ENCODE measurements at places on chromosomes 11 and 22.

DNA sequence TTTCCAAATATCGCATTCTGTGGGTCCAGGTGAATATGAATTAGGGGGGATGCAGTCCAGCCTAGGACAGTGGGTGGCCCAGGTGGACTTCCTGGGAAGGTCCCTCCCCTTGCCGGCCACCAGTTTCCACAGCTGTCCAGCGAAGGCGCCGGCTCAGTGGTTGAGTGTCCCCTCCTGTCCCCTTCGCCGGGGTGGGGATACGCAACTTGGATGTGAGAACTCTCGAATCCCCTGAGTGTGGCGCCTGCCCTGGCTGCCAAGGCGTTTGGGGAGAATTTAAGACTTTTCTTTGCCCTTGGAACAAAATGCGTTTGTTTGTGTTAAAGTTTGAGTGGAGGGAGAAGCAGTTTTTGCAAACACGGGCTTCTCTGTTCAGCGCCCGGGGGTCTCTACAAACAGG lies 123.7 kb downstream of the KCNQ1OT1 start:
- DNase-seq: no peak

- DNase-seq: no peak
Measured at GRCh38 chr11:125945011-125945796, 640 bp upstream of the VSIG10L2 start.

DNA sequence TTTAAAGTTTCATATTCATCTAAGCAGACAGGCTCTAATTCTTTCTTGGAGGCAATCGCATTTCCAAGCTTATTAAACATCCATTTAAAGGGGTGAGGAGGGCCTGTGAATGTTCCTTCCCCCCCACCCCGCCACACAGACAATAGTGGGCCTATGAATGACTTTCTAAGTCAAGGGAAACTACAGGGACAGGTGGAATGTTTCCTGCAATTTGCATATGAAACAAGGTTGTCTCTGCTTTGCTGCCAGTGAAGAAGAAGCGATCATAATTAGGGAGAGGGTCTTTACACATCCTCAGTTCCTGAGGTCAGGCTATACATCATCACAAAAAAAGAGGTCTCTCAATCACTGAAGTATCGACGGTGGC lies 127.9 kb upstream of the OPCML start:
- DNase-seq: no peak

GRCh38 chr22:19174106-19175025 lies 4.2 kb downstream of the SLC25A1 start:
- DNase-seq: peak; percentile 94

- peak; percentile 1 for DNase-seq
Measured at GRCh38 chr11:131186629-131187101, 183.8 kb upstream of the NTM start.

GRCh38 chr11:126312961-126313360 lies 9.1 kb downstream of the DCPS start:
- DNase-seq: no peak

DNA sequence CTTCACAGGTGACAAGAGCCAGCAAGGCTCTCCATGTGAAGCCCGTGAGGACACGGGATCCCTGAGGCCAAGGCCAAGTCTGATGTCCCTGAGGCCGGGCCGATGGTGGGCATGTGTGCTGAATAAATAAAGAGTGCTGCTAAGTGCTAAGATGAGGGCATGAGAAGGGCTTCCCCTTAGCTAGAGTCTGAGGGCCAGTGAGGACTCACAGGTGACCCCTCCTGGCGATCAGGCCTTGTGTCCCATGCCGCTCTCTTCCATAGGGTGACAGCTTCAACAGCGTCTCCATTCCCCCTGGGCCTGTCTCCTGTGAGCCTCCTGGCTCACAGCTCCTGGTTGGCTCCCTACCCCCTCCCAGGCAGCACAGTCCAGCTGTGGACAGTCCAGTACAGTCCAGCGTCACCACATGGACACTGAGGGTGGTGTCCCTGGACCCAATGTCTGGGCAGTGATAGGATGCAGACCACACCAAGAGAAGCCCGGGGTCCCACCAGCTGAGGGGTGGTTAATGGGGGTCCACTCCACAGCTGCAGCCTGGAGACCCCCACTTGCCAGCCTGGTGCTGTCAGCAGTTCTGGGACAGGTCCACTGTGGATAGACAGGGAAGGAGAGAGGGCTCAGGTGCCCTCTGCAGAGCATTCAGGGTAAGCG lies 1033.2 kb downstream of the TBC1D22A start:
- no peak for DNase-seq

DNA sequence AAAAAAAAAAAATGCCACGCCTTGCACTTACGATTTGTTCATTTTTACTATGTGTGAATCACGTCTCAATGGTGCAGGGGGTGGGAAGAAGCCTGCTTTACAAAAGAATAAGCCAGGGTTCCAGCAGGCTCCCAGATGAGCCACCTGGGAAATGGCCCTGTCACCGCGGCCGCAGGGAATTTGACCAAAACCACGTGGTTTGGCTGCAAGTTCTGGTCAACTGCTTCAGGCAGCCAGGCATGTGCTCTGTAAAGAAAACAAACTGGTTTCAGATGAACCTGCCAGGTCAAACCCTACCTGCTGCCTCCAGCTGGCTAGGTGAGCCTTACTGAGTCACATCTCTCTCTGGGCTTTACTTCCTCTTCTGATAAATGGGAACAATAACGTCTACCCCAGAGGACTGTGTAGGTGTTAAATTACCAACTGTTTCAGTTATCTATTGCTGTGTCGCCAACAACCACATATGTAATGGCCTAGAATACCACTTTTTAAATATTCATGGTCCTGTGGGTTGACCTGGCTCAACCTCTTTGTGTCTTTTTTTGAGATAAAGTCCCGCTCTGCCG lies 30.5 kb upstream of the GCAT start:
- DNase-seq: peak; percentile 89

GRCh38 chr22:17348464-17349103 lies 20.7 kb upstream of the CECR2 start:
- DNase-seq: no peak

- no peak for DNase-seq
Measured at GRCh38 chr11:3093281-3094191, 36.3 kb upstream of the CARS1 start.

- peak; percentile 76 for DNase-seq
Measured at GRCh38 chr22:39405346-39406085, 5.9 kb downstream of the TAB1 start.

- DNase-seq: no peak
Measured at GRCh38 chr11:15883455-15883920, 472.9 kb downstream of the SOX6 start.

Data from AG10803 (cell line).